ENCODE measurements at places on chromosomes 2 and 18.

GRCh38 chr2:170701011-170701410 lies 14.1 kb upstream of the SP5 start:
- DNase-seq, result no peak

DNA sequence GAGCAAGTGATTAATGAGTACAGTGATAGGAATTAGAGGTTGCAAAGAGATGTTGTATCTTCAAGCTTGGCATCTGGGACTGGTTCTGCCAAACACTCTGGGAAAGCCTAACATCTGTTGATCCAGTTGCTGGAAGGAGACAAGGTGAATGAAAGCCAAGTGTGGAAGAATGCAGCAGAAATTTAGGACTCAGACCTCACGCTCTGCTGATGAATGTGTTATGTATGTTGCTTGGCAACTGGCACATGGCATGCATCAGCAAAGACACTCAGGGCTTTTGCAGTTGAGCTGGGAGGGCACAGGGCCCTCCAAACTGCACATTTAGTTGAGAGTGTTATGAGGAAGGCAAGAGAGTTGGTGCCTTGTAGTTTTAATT lies 105.5 kb downstream of the COLEC12 start:
- peak; percentile 27 for DNase-seq

DNA sequence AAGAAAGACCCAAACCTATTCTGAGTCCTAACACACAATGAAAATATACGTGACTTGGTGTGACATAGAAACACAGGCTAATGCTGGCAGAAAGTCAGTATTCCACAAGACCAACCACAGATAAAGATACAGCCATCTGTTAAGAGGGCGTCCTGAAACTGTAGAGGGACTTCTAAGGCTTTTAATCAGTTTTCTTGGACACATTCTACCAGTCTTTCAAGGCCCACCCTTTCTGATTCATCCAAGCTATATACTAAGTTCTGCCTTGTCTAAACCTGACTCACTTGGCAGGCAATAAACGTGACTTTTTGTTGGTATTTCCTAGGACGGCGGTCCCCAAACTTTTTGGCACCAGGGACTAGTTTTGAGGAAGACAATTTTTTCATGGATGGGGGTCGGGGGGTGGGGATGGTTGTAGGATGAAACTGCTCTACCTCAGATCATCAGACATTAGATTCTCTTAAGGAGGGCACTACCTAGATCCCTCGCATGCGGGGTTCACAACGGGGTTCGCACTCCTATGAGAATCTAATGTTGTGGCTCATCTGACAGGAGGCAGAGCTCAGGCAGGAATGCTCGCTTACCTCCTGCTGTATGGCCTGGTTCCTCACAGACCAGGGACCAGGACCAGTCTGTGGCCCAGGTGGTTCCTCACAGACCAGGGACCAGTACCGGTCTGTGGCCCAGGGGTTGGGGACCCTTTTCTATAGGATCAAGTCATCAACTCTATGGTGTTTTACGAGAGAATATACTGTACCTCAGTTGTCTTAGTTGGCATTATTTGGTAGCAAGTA lies 61.4 kb downstream of the SP3 start:
- DNase-seq, result peak; percentile 26

DNA sequence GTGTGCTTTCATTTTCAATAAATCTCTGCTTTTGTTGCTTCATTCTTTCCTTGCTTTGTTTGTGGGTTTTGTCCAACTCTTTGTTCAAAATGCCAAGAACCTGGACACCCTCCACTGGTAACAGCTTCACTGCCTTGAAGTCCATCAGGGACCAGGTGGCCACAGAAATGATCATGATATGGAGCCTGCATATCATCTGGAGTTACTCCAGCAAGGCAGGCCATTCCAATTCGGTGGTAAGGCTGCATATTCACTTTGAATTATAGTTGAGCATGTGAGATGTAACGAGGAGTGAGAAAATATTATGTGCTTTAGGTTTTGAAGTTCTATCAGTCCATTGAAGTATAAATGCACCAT lies 26.3 kb upstream of the SPATA3 start:
- DNase-seq, result no peak

GRCh38 chr2:158841850-158842249 lies 46.7 kb downstream of the DAPL1 start:
- DNase-seq, result peak; percentile 7

GRCh38 chr18:8662560-8663255 lies 42.6 kb upstream of the MTCL1 start:
- no peak for DNase-seq

DNA sequence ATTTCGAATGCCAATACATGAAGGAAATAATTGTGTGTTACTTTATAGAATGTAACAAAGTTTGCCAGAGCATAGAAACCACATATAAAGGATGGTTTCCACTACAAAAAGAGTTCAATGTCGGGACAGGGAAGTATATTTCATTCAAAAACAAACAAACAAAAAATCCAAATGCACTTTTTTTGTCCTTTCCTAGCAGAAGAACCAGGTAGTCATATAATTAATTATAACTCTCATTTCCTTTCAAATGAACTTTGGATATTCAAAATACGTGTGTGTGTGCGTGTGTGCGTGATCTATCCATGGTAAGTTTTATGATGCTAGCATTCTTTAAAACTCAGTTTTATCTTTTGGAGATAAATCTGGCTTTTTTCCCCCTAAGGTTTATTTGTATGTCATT lies 8.3 kb downstream of the FN1 start:
- DNase-seq, result no peak

DNA sequence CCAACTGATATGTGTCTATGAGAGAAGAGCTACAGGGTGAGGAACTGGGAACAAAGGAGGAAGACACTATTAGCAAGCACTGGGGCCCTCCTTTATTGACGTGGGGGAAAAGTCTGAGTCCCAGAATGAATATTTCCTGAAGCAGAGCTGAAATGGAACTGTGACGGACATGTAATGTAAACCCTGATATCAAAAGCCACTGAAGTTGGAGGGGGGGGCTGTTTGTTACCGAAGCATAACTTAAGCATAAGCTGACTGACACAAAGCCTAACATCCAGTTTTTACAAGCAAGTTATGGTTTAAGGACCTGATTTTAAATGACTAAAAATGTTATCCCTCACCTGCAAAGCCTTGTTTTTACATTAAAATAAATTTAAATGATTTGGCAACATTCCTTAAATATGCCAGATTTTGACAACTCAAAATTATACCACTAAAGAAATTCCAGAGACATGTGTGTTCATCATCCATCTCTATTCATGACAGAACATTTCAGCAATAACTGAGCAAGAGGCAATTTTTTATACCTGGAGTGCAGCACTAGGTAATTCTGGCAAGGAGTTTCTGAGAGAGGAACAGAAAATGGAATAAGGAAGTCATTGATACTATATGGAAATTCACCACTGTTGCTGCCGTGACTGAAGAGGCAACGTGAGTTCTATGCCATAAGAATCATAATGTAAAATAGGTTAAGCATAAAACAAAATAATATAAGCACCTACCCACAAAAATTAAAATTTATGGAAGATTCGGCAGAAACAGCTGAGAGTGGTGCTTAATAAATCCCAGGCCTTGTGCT lies 186.0 kb downstream of the AFF3 start:
- no peak for DNase-seq

GRCh38 chr2:99809259-99809900 lies 319.6 kb upstream of the REV1 start:
- DNase-seq, result no peak

DNA sequence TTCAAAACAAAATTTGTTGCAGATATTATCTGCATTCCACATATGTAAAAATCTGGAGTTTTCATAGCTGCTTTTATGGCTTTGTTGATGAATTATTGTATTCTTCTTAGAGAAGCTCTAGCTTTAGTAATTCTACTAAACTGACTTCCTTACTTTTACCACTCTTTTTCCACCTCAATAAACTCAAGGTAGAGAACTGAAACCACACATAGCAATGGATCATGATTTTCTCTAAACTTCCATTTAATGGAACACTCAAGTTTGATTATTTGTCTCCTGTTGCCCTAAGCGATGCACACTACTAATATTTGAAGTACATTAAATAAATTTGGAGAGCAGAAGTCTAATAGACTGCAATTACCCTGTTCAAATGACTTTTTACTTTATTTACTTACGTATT lies 192.0 kb downstream of the NBAS start:
- no peak for DNase-seq

DNA sequence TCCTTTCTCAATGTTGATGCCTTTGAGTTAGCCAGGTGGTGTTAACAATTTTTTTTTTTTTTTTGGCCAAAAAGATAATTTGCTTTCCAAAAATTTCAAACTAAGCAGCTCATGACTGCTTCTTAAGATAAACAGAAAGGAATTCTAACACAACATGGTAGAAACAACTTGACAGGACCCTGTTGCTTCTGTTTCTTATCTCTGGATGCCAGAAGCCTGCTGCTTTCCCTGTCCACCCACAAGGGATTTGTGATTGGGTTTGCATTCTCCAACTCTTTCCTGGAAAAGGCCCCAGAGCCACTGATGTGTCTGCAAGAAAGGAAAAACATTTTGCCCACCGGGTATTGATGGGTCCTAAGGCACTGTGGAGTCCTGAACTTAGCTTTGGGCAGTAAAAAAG lies 217.2 kb upstream of the PKDCC start:
- DNase-seq, result peak; percentile 11

DNA sequence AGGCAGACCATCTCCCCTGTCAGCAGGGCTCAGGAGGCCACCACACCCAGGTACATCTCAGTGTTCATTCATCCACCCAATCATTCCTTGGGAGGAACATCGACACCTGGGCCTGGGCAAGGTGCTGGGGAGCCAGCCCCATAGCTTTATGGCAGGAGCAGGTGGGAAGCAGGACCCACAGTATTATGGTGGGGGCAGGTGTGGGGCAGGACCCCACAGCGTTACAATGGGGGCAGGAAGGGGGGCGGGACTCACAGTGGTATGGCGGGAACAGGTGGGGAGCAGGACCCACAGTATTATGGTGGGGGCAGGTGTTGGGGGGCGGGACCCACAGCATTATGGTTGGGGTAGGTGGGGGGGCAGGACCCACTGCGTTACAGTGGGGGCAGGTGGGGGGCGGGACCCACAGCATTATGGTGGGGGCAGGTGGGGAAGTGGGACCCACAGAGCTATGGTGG lies 128.9 kb upstream of the HS6ST1 start:
- DNase-seq, result no peak

DNA sequence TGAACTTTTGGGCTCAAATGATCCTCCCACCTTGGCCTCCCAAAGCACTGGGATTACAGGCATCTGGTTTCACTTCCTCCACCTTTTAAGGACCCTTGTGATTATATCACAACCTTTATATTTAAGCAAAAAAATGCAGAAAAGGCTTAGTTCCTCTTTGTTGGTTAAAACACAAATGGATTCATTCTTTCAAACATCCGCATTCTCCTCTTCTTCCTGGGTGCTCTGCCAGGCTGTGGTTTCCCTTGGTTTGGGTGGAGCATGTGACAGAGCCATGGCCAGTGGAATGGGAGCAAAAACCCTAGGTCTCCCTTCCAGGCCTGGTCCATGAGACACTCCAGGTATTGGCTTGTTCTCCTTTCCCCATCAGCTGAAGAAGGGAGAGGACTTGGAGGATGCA lies 9.9 kb upstream of the SLC66A3 start:
- DNase-seq, result no peak

DNA sequence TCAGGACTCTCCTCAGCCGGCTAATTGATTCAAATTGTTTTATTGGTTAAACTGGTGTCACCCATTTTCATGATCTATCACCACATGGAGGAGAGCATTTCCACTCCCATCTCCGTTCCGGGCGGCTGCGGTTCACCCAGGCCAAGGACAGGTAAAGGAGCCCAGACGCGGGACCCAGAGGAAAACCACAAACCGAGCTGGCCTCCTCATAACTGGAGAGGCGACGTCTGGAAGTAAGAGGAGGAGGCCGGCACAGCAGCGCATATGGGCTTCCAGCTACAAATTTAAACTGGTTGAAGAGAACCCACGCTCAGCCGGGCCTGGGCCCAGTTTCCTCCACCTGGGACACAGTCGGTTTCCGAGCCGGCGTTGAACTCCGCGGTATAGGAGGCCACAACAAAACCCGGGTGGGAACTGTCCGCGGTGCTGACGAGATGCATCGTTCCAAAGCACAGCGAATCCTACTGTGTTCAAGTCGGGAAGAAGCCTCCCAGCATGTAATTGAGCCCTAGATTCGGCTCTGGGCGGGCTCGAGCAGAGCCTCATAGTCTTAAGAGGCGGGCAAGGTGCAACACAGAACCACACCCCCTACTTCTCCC lies 3.0 kb upstream of the SKOR2 start:
- peak; percentile 35 for DNase-seq

DNA sequence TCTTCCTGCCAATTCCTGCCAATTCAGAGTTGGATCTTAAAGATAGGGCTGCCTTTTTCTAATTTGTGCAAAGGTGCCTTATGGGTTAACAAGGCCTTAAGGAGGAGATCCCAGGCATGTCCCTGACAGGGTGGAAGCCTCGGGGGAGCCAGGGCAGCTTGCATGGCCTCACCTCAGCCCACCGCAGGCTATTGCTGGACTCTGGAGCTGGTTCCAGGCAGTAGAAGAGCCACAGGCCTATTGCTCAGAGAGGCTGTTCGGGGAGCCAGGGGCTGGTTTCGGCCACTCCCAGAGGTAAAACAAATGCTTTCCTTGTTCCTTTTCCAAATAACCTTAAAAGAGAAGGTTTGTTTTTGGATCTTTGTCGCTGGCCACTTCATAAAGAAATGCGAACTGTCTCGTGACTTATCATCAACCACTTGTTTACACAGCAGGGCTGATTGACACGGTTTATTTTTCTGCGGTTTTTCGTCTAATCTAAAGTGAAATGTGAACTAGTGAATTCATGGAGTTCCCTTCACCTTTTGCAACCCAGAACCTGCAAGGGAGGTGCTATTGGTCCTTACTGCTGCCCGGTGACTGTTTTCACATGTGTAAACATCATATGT lies 108.6 kb downstream of the APOB start:
- no peak for DNase-seq

DNA sequence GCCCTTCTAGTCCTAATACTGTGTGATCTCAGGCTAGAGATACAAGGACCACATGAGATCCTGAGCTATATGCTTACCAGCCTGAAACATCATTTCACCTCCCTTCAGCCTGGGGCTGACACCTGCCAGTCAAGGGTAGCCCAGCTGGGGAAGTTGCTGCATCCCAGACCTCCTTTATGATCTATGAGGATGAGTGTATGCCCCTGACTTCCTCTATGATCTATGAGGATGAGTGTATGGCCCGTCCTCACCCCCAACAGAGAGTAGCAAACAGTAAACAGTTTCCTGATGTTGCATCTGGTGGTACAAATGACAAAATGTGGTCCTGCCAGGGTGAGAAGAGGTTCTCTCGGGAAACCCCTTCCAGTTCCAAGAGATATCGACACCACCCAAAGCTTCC lies 8.9 kb upstream of the OTOF start:
- DNase-seq, result no peak

GRCh38 chr2:33213648-33214047 lies 262.8 kb upstream of the RASGRP3 start:
- DNase-seq, result no peak

- no peak for DNase-seq
These were observed 8.1 kb downstream of the MBP start for GRCh38 chr18:77124452-77124922.

All from amniotic epithelial cell (primary cell).